ENCODE measurements at places on chromosomes 16 and 17.
A peak's percentile ranks its signal among the peaks of the same experiment; 100 is the strongest.

- DNase-seq: no peak
Observed at GRCh38 chr17:74755533-74755932, 7.1 kb downstream of the NHERF1 start.

DNA sequence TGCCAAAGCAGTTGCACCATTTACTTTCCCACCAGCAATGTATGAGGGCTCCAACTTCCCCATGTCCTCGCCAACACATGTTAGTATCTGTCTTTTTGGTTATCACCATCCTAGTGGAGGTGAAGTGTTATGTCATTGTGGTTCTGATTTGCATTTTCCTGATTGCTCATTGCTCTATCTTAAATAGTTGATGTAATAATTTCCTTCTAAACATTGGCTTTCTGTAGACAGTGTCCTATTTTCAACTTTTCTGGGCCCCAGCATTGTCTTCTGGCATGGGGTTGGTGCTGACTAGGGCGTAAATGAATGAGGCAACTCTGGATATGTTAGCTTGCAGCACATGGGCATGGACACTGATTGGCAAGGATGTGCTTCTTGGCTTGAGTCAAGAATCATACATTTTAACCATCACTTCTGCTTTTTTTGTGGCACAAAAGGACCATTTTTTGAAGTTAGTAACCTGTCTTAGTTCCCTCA, 25.1 kb downstream of the PLCG2 start:
- DNase-seq: peak; percentile 47

GRCh38 chr16:64882078-64882784, 239.6 kb downstream of the CDH11 start:
- no peak for DNase-seq

- no peak for DNase-seq
Observed at GRCh38 chr16:69818891-69819545, 56.9 kb downstream of the WWP2 start.

Measured in AML-193 (cell line).